ENCODE measurements at places on chromosomes 1 and 21. TPM values are rescaled to one million over a fixed set of nuclear protein-coding genes. Genes with fewer than 3 reads are reported as not detected.

Gene SPRR2B
- not detected for polyA plus RNA-seq

Gene KMO
- polyA plus RNA-seq, result 4.4 TPM

Gene MATN1
- not detected for polyA plus RNA-seq

Gene C8B
- polyA plus RNA-seq, result 0.04 TPM

Gene CD101
- polyA plus RNA-seq, result 0.86 TPM

Gene WDTC1
- polyA plus RNA-seq, result 5.1 TPM

Gene RYR2
- 0.01 TPM for polyA plus RNA-seq

Gene OVAAL
- not detected for polyA plus RNA-seq

Gene FCRL2
- not detected for polyA plus RNA-seq

Gene TRNP1
- polyA plus RNA-seq, result 130 TPM

Gene ATP1A2
- polyA plus RNA-seq, result not detected
